Diencephalon (tissue), 1 donor: ENCODE measurements at places on chromosomes 4 and X. TPM values are rescaled to one million over a fixed set of nuclear protein-coding genes. Genes with fewer than 3 reads are reported as not detected.

Gene ARFIP1
- total RNA-seq: 39.9 TPM

Gene RHOXF2
- not detected for total RNA-seq

Gene CXCL1
- 1.2 TPM for total RNA-seq

Gene CENPVL1
- total RNA-seq: 6.7 TPM

Gene PGM2
- total RNA-seq: 13.6 TPM

Gene FGFR3
- total RNA-seq: 38.8 TPM

Gene DCLK2
- 192 TPM for total RNA-seq

Gene CXXC4
- 68.0 TPM for total RNA-seq

Gene ESX1
- total RNA-seq: not detected

Gene VCX3B
- not detected for total RNA-seq

Gene CABS1
- not detected for total RNA-seq

Gene CFP
- total RNA-seq: 1.4 TPM

Gene ENOX2
- total RNA-seq: 8.5 TPM

Gene RAI2
- total RNA-seq: 2.8 TPM

Gene VCX3A
- not detected for total RNA-seq

Gene MAGEB17
- not detected for total RNA-seq

Gene FRAS1
- 47.7 TPM for total RNA-seq

Gene GPR50
- 0.23 TPM for total RNA-seq

Gene SHISA3
- 2.1 TPM for total RNA-seq

Gene RBMXL3
- not detected for total RNA-seq

Gene PCSK1N
- 157 TPM for total RNA-seq

Gene CYP2U1
- 13.6 TPM for total RNA-seq

Gene SATL1
- total RNA-seq: 2.5 TPM

Gene RTL9
- total RNA-seq: 1.6 TPM

Gene TRAM1L1
- 24.5 TPM for total RNA-seq

Gene LANCL3
- 7.8 TPM for total RNA-seq

Gene IL1RAPL1
- 30.9 TPM for total RNA-seq

Gene NUP62CL
- 4.4 TPM for total RNA-seq

Gene UBA6
- total RNA-seq: 92.5 TPM

Gene FAM184B
- total RNA-seq: 9.0 TPM

Gene LAS1L
- 13.6 TPM for total RNA-seq

Gene SLC2A9
- total RNA-seq: 5.3 TPM

Gene MAGEC1
- not detected for total RNA-seq

Gene CLDN22
- not detected for total RNA-seq
